ENCODE measurements at places on chromosomes 7 and 10.
A peak's percentile ranks its signal among the peaks of the same experiment; 100 is the strongest.

GRCh38 chr10:6400331-6400730, 179.7 kb downstream of the PRKCQ start:
- no peak for DNase-seq

- no peak for DNase-seq
These were observed 19.7 kb downstream of the RPS24 start for GRCh38 chr10:78053211-78053868.

DNA sequence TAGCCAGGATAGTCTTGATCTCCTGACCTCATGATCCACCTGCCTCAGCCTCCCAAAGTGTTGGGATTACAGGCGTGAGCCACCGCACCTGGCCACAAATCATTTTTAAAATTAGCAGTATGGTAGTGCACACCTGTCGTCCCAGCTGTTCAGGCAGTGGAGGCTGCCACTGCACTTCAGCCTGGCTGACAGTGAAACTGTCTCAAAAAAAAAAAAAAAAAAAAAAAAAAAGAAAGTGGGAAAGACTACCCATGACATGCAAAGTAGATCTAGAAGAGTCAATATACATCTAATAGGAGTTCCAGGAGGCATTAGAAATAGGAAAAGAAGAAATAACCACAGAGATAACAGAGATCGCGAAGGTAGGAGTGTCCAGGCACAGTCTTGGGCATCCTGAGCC, 3.2 kb downstream of the CSGALNACT2 start:
- no peak for DNase-seq

DNA sequence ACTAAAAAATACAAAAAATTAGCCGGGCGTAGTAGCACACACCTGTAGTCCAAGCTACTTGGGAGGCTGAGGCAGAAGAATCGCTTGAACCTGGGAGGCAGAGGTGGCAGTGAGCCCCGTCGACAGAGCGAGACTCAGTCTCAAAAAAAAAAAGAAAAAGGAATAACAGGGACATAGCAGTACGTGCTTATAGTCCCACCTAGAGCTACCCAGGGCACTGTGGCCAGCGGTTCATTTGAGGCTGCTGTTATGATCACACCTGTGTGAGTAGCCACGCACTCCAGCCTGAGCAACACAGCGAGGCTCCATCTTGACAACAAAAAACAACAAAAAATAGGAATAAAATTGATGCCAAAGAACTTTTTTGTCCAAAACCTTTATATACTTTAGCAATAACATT, 17.1 kb downstream of the WAPL start:
- DNase-seq = no peak

- peak; percentile 67 for DNase-seq
These were observed 158.5 kb downstream of the CACNA2D1 start for GRCh38 chr7:82284936-82285519.

DNA sequence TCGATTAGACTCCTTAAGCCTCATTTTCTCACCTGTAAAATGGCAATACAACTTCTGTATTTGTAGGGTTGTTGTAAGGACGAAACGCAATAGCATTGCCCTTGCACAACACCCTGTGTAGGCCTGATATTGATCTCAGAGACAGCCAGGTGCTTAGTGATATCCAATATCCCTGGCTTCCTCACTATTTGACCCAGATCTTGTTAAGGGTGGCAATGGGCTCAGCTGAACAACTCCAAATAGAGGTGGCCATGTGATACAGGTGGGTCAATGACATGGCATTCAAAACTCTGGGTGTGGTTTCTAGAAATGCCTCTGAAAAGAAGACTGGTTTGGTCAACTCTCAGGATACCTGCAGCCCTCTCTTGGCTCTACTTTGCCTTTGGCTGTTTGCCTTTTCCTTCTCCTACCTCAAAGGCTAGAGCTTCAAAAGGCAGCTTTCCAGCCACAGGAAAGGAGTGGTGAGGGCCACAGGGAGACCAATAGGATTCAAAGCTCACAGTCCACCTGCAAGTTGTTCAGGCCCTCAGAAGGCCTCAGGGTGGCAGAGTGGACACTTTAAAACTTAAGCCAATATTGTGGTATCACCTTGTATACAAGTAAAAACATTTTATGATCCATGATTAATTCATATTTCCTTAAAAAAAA, 14.9 kb upstream of the GATAD1 start:
- DNase-seq = no peak

DNA sequence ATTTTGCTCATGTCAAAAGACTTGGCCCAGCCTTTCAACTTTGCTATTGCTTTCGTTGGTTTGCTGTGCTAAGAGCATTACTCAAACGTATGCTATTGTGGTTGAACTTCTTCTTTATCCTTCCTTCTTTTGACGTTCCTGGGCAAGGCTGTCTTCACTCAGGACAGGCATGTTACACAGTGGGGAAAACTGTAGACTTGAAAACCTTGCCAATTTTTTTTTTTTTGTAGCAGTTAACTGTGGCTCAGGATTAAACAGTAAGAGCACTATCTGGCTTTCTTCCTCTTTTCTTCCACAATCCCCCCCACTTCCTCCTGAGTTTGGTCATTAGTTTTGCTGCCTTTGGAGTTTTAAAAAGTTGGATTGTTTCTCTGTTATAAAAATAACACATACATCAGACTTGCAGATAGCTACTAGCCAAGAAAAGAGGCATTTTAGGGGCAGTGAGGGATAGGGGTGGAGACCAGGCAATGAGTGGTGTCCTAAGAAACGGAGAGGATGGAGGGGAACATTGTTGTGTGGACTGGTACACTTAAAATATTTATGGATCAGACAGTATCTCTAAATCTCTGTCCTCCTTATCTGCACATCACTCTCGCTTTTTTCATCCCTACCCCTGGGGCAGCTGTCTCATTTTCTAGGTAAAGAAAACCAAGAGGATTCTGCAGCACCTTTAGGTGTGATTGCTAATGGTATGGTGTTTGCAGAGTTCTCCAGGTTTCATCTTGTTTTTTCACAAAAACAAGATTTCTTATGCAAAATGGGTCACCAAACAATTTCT, 181.7 kb downstream of the LRMDA start:
- DNase-seq = no peak

DNA sequence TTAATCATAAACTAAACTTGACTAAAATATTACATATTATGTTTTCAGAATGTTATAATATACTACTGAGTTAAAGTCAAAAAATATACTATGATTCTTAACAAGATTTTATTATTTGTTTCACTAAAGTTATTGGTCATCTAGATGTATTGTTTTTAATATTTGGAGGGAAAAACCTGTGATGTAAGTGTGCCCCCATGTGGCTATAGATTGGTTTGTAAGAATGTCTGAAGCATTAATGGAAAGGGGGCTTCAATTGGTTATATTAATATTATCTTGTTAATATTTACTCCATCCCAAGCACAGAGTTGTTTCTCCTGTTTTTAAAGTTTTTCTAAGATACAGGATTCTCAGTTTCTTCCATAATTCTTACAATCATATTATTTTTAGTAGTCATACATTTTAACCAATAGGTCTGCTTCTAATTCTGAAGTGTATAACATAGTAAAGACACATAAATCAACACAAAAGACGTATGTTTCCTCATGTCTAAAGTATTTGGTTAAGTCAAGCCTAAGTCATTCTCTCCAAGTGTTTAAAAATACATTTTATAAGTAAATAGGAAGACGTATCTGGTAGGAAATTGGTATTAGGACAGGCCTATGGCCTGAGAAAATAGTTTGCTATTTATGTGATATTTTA, 58.0 kb downstream of the GNAT3 start:
- no peak for DNase-seq

GRCh38 chr10:77710081-77710551, 72.5 kb upstream of the KCNMA1 start:
- no peak for DNase-seq

- no peak for DNase-seq
These were observed 284.3 kb downstream of the TCERG1L start for GRCh38 chr10:131027256-131027655.

GRCh38 chr7:156055206-156055822, 243.1 kb upstream of the SHH start:
- DNase-seq = no peak

GRCh38 chr10:43902842-43903241, 254.2 kb upstream of the ZNF32 start:
- no peak for DNase-seq

GRCh38 chr10:110346914-110347313, 42.2 kb upstream of the SMNDC1 start:
- DNase-seq = no peak

GRCh38 chr10:83765731-83766130, 373.6 kb upstream of the GHITM start:
- DNase-seq = no peak

GRCh38 chr7:128904381-128905197, 5.9 kb downstream of the KCP start:
- no peak for DNase-seq

GRCh38 chr10:5779730-5780129, 33.5 kb downstream of the GDI2 start:
- no peak for DNase-seq

GRCh38 chr7:26199301-26200037, 1.1 kb downstream of the HNRNPA2B1 start:
- DNase-seq = no peak

- DNase-seq = no peak
These were observed 32.9 kb downstream of the TMEM168 start for GRCh38 chr7:112757337-112757736.

DNA sequence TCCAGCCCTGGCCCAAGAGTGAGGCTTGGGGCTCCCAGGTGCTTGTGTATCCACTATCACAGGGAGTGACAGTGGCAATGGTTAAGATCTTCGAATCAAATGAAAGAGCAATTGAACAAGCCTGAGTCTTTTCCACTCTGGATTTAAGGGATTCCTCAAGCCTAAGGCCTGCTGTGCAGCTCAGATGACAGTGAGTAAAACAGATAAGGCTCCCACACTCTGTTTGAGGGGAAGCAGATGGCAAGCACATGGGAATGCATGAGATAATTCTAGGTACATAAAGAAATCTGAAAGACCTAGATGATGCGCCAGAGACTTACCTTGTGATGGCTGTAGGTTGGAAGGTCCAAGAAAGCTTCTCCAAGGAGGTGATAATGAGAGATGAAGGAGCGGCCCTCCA, 95.0 kb downstream of the LRRC18 start:
- no peak for DNase-seq

GRCh38 chr7:118330388-118330787, 105.9 kb downstream of the ANKRD7 start:
- DNase-seq = no peak

DNA sequence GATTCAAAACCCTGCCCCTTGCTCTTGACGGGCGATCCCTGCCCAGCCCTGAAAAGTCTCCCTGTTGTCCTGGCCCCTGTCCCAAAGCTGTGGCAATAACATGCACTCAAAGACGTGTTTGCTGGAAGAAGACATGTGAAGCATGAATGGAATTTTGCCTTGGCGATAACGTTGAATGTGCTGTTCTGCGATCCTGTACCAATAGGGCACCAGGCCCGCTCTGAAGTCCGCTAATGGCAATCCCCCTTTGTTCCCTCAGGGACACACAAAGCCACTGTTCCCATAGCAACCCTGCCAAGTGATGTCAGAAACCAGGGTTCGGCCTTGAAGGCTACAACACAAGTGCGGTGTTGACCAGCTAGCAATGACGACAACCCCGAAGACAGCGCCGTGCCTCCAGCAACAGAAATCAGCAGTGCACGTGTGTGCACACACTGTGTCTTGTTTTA, 284.6 kb downstream of the KLF6 start:
- peak; percentile 52 for DNase-seq

DNA sequence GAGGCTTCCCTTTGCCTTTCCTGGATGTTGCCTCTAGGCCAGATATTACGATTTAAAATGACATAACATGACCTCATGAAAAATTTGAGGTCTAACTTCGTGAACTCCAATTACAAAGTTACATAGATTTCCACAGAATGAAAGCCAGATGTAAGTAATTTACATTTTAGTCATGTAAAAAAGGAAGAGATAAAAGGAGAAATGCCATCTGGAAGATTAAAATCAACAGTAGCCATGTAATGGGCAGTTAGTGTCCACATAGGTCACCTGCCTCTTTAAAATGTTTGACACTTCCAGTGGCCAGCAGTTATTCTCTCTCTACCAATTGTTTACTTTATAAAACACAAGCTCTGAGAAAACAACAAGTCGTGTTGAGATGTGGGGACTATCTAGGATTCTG, 4.1 kb upstream of the VSTM2A start:
- DNase-seq = no peak

DNA sequence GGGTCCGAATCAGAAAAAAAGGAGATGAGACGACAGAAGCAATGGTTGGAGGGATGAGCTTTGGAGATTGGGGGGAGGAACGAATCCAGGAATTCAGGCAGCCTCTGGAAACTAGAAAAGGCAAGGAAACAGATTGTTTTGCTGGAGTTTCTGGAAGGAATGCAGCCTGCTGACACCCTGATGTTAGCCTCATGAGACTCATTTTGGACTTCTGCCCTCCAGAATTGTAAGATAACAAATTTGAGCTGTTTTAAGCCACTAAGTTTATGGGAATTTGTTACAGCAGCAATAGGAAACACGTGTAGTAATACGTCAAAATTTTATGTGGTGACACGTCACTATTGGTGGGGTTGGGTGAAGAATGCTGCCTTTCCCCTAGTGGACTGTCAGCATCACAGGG, 25.6 kb upstream of the NPS start:
- DNase-seq = no peak

- DNase-seq = no peak
These were observed 14.1 kb downstream of the PFKP start for GRCh38 chr10:3081383-3081981.

DNA sequence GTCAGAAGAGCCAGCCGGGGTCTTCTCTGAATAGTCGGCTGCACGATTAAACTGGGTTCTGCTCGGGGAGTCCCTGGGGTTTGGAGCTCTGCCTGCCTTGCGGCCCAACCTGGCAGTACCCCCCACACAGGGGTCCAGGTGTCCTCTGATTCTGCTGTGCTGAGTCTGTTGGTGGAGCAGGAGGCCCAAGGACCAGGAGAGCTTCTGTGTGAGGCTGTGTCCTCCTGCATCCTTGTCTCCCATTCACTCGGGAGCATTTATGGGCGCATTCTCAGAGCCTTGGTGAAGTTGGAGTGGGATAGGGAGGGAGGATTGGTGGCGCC, 14.2 kb downstream of the INPP5A start:
- DNase-seq = no peak

GRCh38 chr7:25476863-25477499, 248.7 kb upstream of the NPVF start:
- DNase-seq = no peak

DNA sequence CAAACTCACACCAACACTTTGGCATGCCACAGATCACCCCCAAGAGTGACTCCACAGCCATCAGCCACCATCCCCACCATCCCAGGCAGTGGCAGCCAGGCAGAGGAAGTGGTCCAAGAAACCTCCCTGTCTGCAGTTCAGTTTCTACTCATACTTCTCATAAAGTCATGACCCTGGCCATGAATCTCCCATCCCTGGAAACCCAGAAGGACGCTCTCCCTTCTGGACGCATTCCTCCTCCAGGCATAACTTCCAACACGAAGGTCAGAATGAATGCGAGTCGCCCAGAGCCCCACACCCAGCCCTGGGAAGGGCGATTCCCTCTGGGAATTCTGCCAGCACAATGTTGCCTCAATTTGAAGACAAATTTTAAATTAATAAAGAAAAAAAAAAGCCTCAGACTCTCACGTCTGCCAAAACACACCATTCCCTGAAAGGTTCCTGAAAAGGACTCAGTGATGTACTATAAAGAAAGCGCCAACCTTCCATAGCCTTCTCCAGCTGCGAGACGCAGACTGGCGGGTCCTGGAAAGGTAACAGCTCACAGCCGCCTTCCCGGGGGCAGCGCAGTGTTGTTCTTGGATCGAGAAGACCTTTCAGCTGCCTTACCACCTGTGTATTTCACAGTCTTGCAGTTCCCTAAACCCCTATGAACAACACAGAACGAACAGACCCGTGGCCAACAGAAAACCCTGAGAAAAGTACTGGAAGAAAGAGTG, 307.6 kb downstream of the FRMD4A start:
- no peak for DNase-seq
